NCI-H524 (cell line): ENCODE measurements at places on chromosomes 6 and 20.
A peak's percentile ranks its signal among the peaks of the same experiment; 100 is the strongest.

GRCh38 chr20:9739991-9740390 is 98.9 kb downstream of the PAK5 start:
- peak; percentile 60 for DNase-seq

GRCh38 chr20:39909447-39909846 is 779.6 kb downstream of the MAFB start:
- DNase-seq: no peak

GRCh38 chr6:80209430-80209829 is 103.0 kb downstream of the BCKDHB start:
- DNase-seq: no peak

DNA sequence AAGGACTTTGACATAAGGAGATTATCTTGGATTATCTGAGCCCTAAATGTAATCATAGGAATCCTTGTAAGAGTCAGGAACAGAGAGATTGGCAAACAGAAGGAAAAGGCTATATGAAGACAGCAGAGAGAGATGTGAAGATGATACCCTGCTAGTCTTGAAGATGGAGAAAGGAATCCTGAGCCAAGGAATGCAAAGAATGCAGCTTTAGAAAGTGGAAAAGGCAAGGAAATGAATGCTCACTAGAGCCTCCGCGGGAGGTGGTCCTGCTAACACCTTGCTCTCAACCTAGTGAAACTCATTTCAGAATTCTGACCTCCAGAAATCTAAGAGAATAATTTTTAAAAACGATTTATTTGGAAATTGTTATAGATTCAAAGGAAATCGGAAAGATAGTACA is 117.1 kb downstream of the TBXT start:
- no peak for DNase-seq

DNA sequence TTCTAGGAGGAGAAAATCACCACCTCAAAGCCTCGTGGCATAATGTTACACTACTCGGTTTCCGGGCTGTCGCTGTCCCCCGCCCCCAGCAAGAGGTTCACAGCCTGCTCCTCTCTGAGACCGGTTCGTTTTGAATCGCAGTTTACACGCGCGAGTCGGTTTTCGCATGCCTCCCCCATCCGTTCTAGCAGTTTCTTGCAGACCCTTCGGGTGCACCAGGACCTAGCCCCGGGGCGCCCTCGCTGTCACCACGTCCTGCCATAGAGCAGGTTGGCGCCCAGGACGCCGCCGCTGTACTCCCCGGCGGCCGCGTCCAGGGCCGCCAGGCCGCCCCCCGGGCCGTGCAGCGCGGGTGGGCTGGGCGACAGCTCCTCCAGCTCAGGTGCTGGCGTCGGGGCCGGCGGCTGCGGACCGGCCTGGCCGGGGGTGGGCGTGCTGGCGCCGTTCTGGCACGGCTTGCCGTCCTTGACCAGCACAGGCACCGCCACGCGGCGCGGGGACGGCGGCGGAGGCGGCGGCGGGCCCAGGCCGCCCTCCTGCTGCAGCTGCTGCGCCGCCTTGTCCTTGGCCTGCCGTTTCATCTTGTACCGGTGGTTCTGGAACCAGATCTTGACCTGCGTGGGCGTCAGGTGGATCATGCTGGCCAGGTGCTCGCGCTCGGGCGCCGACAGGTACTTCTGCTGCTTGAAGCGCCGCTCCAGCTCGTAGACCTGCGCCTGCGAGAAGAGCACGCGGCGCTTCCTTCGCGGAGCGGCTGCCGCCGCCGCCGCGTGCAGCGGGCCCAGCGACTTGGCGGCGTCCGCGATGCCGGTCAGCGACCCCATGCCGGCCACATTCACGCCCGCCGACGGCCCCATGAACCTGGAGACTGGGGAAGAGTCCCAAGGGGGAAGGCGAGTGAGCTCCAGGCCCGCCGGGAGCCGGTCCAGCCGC is 1.4 kb downstream of the NKX2-4 start:
- no peak for DNase-seq

DNA sequence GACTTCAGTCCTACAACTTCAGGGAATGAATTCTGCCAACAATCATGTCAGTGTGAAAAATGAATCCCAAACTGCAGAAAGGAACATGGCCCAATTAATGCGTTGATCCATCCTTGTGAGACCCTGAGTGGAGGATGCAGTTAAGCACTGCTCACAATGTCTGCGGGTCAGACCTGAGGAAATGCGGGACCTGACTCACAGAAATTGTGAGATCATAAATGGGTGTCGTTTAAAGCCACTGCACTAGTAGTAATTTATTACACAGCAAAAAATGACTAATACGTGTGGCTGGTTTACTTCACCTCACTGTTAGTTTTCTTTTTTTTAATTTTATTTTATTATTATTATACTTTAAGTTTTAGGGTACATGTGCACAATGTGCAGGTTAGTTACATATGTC is 505.0 kb downstream of the PRKN start:
- DNase-seq: no peak

DNA sequence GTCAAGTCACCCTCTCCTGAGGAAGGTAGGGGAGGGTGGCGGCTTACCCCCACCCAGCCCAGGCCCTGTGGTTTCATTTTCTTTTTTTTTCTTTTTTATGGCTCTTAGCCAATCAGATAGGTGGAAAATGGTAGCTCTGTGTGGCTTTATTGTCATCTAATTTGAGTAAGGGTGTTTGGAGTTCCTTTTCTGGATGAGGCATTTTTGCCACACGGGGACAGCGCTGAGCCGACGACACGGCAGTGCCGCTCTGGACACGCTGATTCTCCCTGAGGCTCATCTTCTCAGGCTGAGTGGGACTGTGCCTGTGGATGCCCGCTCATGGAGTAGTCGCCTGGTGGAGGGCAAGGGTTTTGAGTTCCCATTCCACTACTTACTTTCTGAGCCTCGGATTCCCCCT is 37.6 kb upstream of the ANGPT4 start:
- DNase-seq: peak; percentile 41

GRCh38 chr6:170344631-170345576 is 38.3 kb downstream of the FAM120B start:
- no peak for DNase-seq

GRCh38 chr20:31758991-31759390 is 19.9 kb downstream of the TPX2 start:
- no peak for DNase-seq

GRCh38 chr20:11274141-11274594 is 600.4 kb upstream of the JAG1 start:
- peak; percentile 85 for DNase-seq

- no peak for DNase-seq
These were observed 17.8 kb downstream of the BTBD3 start for GRCh38 chr20:11935212-11936154.

DNA sequence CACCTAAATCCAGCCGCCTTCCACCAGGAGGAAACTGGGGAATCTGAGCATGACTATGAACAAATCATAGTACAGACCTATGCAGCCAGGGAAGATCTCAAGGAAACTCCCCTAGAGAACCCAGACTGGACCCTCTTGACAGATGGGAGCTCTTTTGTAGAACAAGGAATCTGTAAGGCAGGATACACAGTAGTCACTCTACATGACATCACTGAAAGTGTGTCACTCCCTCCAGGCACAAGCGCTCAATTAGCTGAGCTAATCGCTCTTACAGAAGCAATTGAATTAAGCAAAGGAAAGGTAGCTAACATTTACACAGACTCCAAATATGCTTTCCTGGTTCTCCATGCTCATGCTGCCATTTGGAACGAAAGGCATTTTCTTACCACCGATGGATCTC is 36.8 kb downstream of the PLN start:
- no peak for DNase-seq

DNA sequence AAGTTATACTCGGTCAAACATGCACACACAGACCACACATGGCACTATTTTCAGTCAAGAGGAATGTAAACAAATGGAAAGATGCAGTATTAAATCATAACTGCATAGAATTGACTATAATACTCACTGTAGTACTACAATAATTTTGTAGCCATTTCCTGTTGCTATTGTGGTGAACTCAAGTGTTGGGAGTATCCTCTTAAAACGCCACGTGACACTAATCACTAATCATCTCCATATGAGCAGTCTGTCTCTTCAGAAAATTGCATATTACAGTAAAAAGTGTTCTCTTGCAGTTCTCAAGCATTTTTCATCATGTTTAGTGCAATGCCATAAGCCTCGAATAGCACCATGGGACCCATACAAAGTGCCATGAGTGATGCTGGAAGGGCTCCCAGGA is 258.7 kb upstream of the ID4 start:
- DNase-seq: peak; percentile 13

GRCh38 chr20:46433051-46433450 is 26.6 kb upstream of the ELMO2 start:
- DNase-seq: peak; percentile 95

- DNase-seq: no peak
These were observed 26.3 kb downstream of the FLRT3 start for GRCh38 chr20:14310977-14311627.

GRCh38 chr6:75205776-75206575 is at the start of gene COL12A1:
Gene COL12A1, minus strand, starts transcription at chr6:75206053. Its CDS starts 3,261 bp downstream, at chr6:75202792.
- DNase-seq: peak; percentile 44

GRCh38 chr6:27370391-27370790 is 18.2 kb upstream of the ZNF391 start:
- no peak for DNase-seq

DNA sequence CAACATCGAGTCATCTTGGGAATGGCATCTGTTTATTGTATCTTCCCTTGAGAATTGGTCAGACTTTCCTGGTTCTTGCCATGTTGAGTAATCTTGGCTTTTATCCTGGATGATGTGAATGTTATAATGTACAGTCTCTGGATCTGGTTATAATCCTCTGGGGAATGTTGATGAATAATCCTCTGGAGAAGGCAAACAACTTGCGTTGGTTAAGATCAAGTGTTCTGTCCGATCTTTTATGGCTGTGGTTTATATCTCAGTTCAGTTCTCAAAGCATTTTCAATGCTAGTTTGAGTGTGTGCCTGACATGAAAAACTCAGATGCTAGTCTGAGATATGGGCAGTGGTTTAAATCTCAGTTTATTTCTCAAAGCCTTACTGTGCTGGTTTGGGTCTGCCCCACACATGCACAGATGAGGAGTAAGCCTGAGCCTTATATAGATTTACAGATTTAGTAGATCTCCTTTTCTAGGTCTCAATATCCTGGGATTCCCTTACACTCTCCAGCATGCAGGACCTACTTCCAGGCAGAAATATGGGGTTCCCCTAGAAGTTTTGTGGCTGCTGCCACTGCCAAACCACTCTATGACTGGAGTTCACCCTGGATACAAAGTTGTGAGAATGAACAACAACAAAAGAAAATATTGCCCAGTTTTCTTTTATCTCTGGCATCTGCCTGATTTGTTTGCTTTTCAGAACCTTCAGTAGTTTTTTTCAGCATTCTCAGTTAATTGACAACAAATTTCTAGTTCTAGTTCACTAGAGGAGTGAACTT is 191.8 kb upstream of the MAN1A1 start:
- peak; percentile 60 for DNase-seq

GRCh38 chr6:139743664-139744437 is 369.4 kb upstream of the CITED2 start:
- no peak for DNase-seq

- DNase-seq: no peak
These were observed 71.0 kb downstream of the EDN3 start for GRCh38 chr20:59371431-59371830.

DNA sequence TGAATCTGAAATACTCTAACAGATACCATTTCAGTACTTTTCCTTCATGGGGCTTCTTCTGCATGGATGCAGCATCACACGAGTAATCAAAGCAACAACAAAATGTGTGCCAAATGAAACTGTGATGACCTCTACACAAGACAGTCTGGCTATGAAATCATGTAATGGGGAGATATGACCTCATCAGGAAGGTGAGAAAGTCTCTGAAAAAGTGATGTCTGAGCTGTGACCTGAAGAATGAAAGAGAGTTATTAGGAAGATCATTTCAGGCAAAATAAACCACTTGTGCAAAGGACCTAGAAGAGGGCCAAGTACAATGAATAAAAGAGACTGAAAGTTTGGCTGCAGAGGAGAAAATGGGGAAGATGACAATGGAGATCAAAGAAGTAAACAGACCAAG is 182.8 kb downstream of the PTPRK start:
- DNase-seq: no peak

DNA sequence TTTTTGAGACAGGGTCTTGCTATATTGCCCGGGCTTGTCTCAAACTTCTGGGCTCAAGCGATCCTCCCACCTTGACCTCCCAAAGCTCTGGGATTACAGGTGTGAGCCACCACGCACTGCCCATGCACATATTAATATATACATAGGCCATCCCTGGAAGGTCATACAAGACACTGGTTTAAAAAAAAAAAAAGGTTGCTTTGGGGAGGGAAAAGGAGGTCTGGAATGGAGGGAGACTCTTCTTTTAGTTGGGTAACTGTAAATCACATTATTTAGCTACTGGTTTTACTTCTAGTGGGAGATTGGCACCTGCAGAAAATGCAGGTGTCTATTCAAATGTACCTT is 4.1 kb upstream of the SNAI1 start:
- no peak for DNase-seq

DNA sequence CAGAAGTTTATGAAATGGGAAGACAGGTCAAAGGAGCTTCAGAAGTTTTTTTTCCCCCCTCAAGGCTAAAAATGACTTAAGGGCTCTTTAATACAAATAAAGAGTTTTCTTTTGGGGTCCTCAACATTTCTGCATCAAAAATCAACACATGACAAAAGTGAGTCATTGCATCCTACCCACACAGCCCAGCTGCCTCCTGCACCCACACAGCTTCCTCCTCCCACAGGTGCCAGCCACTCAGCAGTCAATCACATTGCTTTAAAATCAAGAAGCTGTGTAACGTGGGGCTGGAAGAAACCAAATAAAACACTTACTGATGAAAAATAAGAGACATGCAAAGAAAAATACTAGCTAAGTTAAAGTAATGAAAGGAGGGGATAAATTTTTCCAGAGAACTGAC is 68.5 kb downstream of the MAP3K5 start:
- DNase-seq: no peak

DNA sequence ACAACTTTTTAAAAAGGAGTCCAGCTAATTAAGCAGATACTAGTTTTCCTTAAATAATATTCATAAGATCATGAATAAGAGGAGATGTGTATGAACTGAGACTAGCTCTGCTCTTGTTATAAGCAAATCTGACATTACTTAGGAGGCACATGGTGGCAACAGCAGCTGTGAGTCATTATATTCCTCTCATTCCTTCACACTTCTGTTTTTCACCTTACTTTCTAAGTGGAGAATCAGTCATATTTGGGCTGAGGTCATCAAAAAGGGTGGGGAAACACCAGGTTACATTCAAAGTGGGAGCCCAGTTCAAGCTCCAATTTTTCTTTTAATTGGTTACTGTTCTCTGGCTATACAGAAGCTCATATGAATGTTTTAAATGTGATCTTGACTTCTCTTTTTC is 6.0 kb upstream of the RIPPLY2 start:
- DNase-seq: no peak

GRCh38 chr20:24402188-24402587 is 67.2 kb upstream of the SYNDIG1 start:
- DNase-seq: no peak
